Fibroblast of the aortic adventitia (primary cell): ENCODE measurements at places on chromosomes 3 and 15. TPM values are rescaled to one million over a fixed set of nuclear protein-coding genes. Genes with fewer than 3 reads are reported as not detected.

The CCR4 gene
- under 0.01 TPM in 1 of 2 replicates, not detected in the other for total RNA-seq

The RASGRP1 gene
- total RNA-seq = 0.09 TPM in 1 of 2 replicates, not detected in the other

The LTK gene
- total RNA-seq = under 0.01 TPM in 1 of 2 replicates, not detected in the other

The SERINC4 gene
- total RNA-seq = 0.18 TPM in 1 of 2 replicates, not detected in the other

The ACAN gene
- total RNA-seq = 2.0 and 3.3 TPM in 2 replicates

The DGKG gene
- 0.08 and 0.27 TPM in 2 replicates for total RNA-seq

The ATP13A5 gene
- total RNA-seq = not detected in 2 replicates

The GOLGA8T gene
- total RNA-seq = not detected in 2 replicates

The B3GNT5 gene
- total RNA-seq = 4.7 and 10.4 TPM in 2 replicates

The RGMA gene
- total RNA-seq = 3.1 and 6.1 TPM in 2 replicates
